Activated CD4-positive, alpha-beta memory T cell treated with anti-CD3 and anti-CD28 coated beads, Interleukin-2, amount 10 ng/mL, durations not matched to agents 7 days and 5 days (primary cell): ENCODE measurements at places on chromosomes 11 and 22. TPM values are rescaled to one million over a fixed set of nuclear protein-coding genes. Genes with fewer than 3 reads are reported as not detected.

XKR3 gene
- total RNA-seq, result not detected

RBM4B gene
- total RNA-seq, result 19.6 TPM

CSF2RB gene
- 3.0 TPM for total RNA-seq

DEFB131B gene
- total RNA-seq, result not detected

MPEG1 gene
- not detected for total RNA-seq

IFITM10 gene
- total RNA-seq, result 1.3 TPM

DNA sequence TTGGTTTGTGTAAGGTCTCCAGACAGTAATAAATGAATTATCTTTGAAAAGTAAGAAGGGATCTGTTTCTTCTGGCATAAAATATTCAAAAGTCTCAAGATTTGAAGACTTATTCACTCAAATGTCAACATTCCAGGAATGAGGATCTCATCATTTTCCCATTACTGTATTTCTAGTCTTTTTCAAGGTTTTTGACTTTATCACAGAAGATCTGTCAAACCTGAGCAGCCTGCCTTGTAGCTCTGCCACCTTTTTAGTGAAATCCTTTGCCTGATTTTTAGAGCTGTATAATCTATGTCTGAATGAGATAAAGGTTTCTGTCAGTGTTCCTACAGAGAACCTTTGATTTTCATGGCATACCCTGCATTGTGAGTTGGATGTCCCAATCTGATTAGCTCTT lies 4.0 kb downstream of the OR51F2 start:
- no peak overlapping the region for H3K4me3 ChIP-seq
- no peaks in the 10 kb centered on the region for H3K4me1 ChIP-seq
- no peaks in the 10 kb centered on the region for H3K27me3 ChIP-seq
- no peaks in the 10 kb centered on the region for H3K36me3 ChIP-seq
- DNase-seq, result no peak

GRCh38 chr11:75810637-75811390 lies 4.2 kb upstream of the UVRAG start:
- peaks cover 15% of the 10 kb centered on the region for H3K4me1 ChIP-seq
- H3K36me3 ChIP-seq, result no peaks in the 10 kb centered on the region
- DNase-seq, result no peak
- H3K27me3 ChIP-seq, result peaks cover 4% of the 10 kb centered on the region
- no peak overlapping the region for H3K27ac ChIP-seq
- no peak overlapping the region for H3K4me3 ChIP-seq

DNA sequence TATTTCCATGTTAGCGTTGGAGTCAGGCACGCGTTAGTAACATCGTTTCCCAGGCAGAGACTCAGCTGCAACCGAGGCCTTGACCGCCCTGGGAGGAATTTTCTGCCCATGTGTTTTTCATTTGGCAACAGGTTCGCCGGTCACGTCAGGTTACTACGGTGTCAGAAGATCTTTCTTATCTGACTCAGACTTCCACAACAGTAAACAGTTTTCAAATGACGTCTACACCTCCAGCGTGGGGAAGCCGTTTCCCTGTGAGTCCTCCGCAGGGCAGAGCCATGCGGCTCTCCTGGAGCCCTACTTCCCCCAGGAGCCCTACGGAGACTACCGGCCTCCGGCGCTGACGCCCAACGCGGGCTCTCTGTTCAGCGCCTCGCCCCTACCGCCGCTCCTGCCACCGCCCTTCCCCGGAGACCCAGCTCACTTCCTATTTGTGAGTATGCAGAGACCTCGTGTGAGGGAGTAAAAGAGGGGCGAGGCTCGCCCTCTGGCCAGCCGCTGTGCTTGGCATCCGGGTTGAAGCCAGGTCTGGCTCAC lies 14.3 kb upstream of the POU2AF3 start:
- H3K36me3 ChIP-seq, result no peaks in the 10 kb centered on the region
- no peak overlapping the region for H3K4me3 ChIP-seq
- DNase-seq, result no peak
- H3K27me3 ChIP-seq, result peaks cover 2% of the 10 kb centered on the region
- no peaks in the 10 kb centered on the region for H3K4me1 ChIP-seq

GRCh38 chr11:93783362-93783761 lies 720 bp upstream of the MED17 start:
- H3K4me3 ChIP-seq, result peak overlapping the region; percentile 97
- H3K4me1 ChIP-seq, result peaks cover 46% of the 10 kb centered on the region
- DNase-seq, result no peak
- peaks cover 43% of the 10 kb centered on the region for H3K36me3 ChIP-seq
- H3K27me3 ChIP-seq, result no peaks in the 10 kb centered on the region
- H3K27ac ChIP-seq, result peak overlapping the region; percentile 90

GRCh38 chr22:29426476-29426875 lies 11.9 kb upstream of the RFPL1 start:
- no peak overlapping the region for H3K4me3 ChIP-seq
- no peak for DNase-seq
- no peak overlapping the region for H3K27ac ChIP-seq
- peaks cover 3% of the 10 kb centered on the region for H3K4me1 ChIP-seq

GRCh38 chr11:121814962-121815361 lies 301.1 kb downstream of the BLID start:
- no peak for DNase-seq
- H3K27ac ChIP-seq, result no peak overlapping the region
- H3K4me3 ChIP-seq, result no peak overlapping the region
- H3K27me3 ChIP-seq, result no peaks in the 10 kb centered on the region

DNA sequence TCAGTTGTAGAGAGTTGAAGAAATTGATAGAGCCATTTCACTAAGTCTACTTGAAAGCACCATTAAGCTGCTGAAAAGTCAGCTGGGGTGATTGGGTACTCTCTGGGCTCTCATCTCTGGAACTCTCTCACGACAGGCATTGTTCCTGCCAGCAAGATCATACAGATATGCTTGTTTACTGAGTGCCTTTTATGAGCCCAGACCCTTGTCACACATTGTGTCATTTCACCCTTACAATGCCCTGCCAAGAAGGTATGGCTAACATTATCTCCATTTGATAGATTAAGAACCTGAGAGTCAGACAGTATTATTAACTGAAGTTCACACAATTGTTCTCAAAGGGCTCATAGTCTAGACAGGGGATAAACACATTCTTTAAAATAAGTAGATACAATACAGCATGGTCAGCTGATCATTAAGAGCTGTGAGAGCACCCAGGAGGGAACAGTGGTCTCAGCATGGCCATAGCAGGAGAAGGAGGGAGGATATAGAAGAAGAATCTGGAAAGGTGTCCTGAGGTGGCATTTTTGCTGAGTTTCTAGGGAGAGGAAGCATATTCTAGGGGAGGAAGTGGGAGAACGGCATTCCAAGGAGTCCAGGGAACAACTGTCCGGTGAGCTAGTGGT lies 580.5 kb downstream of the INSC start:
- DNase-seq, result no peak
- no peak overlapping the region for H3K4me3 ChIP-seq
- H3K27ac ChIP-seq, result no peak overlapping the region
- H3K27me3 ChIP-seq, result no peaks in the 10 kb centered on the region

GRCh38 chr22:30931541-30932300 lies 36.9 kb downstream of the MORC2 start:
- H3K4me1 ChIP-seq, result peaks cover 4% of the 10 kb centered on the region
- H3K27me3 ChIP-seq, result no peaks in the 10 kb centered on the region
- peaks cover 77% of the 10 kb centered on the region for H3K36me3 ChIP-seq
- no peak for DNase-seq
- peak overlapping the region; percentile 4 for H3K27ac ChIP-seq

- H3K27ac ChIP-seq, result no peak overlapping the region
- H3K4me1 ChIP-seq, result no peaks in the 10 kb centered on the region
- H3K4me3 ChIP-seq, result no peak overlapping the region
Measured at GRCh38 chr11:17766590-17766989, 32.0 kb downstream of the KCNC1 start.

DNA sequence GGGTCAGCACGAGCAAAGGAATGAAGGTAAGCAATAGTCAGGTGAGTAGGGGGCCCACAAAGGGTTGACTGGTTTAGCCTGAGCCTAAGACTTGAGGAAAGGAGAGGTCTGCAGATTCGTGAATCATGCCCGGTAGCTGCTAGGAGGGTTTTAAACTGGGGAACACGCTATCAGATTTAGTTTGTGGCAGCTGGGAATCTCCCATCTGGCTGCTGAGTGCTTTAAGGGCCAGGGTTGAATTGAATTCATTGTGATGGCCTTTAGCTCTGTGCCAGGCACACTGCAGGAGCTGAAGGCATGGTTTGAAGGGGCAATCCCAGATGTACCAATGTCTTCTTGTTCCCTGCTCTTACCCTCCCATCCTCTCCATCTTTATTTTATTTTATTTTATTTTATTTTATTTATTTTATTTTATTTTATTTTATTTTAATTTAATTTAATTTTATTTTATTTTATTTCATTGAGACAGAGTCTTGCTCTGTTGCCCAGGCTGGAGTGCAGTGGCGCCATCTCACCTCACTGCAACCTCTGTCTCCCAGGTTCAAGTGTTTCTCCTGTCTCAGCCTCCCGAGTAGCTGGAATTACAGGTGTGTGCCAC lies 1.9 kb upstream of the NECTIN1 start:
- H3K27me3 ChIP-seq, result peaks cover 53% of the 10 kb centered on the region
- no peak for DNase-seq
- no peaks in the 10 kb centered on the region for H3K36me3 ChIP-seq
- H3K4me1 ChIP-seq, result peaks cover 13% of the 10 kb centered on the region
- H3K27ac ChIP-seq, result no peak overlapping the region

GRCh38 chr11:130514316-130514715 lies 65.9 kb downstream of the ADAMTS15 start:
- no peaks in the 10 kb centered on the region for H3K4me1 ChIP-seq
- H3K27me3 ChIP-seq, result peaks cover 3% of the 10 kb centered on the region
- no peak overlapping the region for H3K27ac ChIP-seq

- no peaks in the 10 kb centered on the region for H3K4me1 ChIP-seq
- H3K27me3 ChIP-seq, result peaks cover 11% of the 10 kb centered on the region
- no peak overlapping the region for H3K4me3 ChIP-seq
- H3K36me3 ChIP-seq, result no peaks in the 10 kb centered on the region
Measured at GRCh38 chr11:130414107-130415080, 14.0 kb downstream of the ADAMTS8 start.

- no peak for DNase-seq
- H3K27ac ChIP-seq, result no peak overlapping the region
- no peaks in the 10 kb centered on the region for H3K36me3 ChIP-seq
- H3K4me1 ChIP-seq, result peaks cover 6% of the 10 kb centered on the region
- no peak overlapping the region for H3K4me3 ChIP-seq
Measured at GRCh38 chr11:64659417-64660144, 63.4 kb downstream of the NRXN2 start.
